ENCODE measurements at places on chromosomes 3 and 15.

- no peak for DNase-seq
Measured at GRCh38 chr3:188058569-188059184, 95.3 kb upstream of the LPP start.

- DNase-seq: no peak
Measured at GRCh38 chr3:126578702-126579101, 20.0 kb upstream of the C3orf22 start.

- no peak for DNase-seq
Measured at GRCh38 chr3:51393134-51393495, 2.0 kb downstream of the RBM15B start.

DNA sequence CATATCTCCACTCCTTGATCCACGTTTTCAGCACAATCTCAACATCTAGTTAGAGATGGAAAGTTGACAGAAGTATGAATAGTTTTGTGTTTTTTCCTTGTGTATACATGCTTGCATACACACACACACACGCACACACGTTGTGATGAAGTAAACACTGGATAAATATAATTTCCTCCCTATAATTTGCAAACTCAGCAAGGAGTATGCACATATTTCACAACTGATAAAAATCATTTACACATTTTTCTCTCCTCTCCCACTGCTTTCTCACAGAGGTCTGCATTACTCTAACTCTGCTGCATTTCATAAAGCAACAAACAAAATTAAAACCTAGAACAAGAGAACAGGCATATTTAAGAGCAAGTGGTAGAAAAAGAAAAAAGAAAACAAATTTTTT lies 320.9 kb downstream of the ERC2 start:
- no peak for DNase-seq

DNA sequence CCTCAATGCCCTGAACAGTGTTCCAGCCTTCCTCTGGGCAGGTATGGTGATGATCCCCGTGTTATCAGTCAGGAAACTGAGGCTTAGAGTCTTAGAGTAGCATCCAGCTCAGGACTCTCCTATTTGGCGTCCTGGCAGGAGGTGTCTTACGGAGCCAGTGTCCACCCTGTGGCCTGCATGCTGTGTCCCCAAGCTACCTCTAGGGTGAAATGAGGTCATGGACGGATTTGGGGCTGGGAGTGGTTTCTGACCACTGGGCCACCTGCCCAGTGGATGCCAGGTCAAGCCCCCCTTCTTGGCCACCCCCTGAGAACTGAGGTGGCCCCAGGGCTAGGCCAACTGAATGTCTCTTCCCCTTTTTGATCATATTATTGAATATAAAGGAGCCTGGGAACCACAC lies 27.2 kb upstream of the SLC6A6 start:
- no peak for DNase-seq

Measured in hematopoietic multipotent progenitor cell treated with erythropoietin and hydrocortisone succinate and interleukin-3 and kit ligand, for 8 days (in vitro differentiated cells).